SK-N-DZ (cell line): ENCODE measurements at places on chromosomes 16 and 17.
A peak's percentile ranks its signal among the peaks of the same experiment; 100 is the strongest.

DNA sequence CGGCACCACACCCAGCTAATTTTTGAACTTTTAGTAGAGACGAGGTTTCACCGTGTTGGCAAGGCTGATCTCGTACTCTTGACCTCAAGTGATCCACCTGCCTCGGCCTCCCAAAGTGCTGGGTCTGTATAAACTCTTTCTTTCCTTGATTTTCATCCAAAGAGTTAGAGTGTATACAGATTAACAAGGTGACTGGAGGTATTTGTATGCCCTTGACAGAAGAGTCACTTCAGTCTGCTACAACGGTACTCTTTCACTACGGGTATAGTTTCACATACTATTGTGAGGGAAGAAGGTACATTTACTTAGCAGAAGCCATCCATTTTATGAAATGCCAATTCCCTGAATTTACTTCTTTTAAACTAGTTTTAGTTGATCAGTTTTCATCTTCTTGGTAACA lies 32.5 kb downstream of the PPM1E start:
- DNase-seq: no peak

DNA sequence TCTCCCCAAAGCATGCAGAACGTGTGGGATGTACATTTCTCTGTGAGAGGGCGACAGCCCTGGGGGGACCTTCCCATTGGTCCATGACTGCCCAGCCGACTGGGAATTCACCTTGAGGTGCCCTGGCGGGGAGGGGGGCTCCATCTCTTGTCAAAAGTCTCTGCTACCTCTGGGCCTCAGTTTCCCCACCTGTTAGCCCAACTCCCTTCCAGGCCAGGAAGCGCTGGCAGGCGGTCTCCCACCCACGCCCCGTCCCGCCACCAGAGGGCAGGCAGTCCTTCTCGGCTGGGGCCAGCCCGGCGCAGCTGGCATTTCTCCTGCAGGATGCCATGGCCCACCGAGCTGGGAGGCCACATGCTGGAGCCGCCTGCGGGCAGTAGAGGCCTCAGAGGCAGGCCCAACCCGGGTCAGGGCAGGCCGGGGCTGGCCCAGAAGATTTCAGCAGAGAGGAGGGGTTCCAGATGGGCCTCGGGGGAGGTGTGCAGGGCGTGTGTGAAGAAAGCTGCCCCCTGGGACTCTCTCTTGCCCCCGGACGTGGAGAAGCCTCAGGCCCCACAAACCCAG lies 16.6 kb downstream of the CD7 start:
- DNase-seq: peak; percentile 67

DNA sequence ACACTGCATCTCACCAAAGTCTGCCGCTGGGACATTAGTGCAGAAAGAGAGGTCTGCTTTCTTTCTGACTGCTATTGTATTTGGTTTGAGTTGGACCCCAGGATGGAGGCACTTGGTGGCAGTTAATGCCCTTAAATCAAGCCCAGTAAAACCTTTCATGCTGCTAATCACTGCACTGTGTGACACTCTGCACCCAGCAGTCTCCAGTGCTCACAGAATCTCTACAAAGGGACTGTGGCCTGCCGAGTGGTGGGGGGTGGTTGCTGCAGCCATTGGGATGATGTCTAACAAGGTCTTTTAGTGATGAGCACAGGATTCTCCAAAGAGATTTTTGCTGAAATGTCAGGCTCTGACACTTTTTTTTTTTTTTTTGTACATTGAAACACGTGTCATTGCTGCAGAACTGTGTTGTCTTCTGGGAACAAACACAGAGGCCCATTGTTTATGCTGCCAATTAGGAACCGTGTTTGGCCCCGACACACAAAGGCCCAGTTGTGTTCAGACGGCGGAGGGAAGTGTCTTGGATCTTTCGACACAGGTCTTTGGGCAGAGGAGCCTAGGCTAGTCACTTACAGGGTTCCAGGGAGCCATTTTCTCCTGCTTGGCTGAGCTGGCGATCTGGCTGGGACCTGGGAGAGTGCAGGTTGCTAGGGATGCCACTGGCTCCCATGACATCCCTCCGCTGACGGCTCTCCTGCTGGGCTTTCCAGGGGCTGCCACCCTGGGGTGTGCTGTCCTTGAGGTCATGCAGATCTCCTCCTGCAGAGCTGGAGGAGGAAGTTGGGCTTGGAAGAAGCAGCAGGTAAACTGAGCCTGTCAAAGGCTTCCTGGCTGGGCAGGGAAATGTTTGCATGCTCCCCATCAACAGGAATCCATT lies 16.2 kb upstream of the TNRC6C start:
- DNase-seq: no peak

DNA sequence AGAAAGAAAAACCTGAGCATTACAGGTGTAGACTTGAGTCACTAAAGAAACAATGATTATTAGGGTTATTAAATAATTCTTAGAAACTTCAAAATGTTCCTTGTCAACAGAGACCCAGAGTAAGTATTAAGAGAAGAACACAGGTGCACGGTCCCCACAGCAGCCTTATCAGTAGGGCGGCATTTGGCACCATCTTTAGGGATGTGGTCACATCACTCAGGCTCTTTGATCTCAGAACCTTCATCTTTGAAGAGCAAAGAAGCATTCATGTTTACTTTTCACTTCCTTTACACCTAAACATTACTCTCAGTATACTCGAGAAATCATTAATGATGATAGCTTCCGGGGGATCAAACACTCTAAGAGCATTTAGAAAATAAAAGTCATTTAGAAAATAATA lies 928.7 kb downstream of the KCNJ2 start:
- DNase-seq: no peak

GRCh38 chr17:77577491-77577890 lies 381.0 kb upstream of the TNRC6C start:
- DNase-seq: no peak

- DNase-seq: no peak
Measured at GRCh38 chr16:57479976-57480753, 6.1 kb downstream of the DOK4 start.

- no peak for DNase-seq
Measured at GRCh38 chr16:20871941-20872815, 28.0 kb downstream of the DCUN1D3 start.

DNA sequence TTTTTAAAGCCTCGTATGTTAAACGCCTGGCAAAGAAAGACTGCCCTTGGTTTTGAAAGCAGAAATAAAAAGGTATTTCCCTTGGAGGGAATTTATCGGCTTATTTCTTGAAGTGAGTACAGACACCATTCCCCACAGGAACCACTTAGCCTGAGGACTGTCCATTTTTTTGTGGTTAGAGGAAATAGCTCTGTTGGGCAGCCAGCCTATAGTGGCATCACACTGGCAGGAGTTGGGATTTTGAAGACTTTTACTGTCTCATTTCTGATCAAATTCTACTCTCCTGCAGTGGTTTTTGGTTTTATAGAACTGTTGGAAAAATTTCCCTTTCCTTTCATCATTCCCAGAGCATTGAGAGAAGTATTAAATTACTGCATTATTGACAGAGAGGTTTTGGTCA lies 34.1 kb upstream of the CDC6 start:
- DNase-seq: no peak

- DNase-seq: no peak
Measured at GRCh38 chr17:72527789-72528188, 407.0 kb downstream of the SOX9 start.

DNA sequence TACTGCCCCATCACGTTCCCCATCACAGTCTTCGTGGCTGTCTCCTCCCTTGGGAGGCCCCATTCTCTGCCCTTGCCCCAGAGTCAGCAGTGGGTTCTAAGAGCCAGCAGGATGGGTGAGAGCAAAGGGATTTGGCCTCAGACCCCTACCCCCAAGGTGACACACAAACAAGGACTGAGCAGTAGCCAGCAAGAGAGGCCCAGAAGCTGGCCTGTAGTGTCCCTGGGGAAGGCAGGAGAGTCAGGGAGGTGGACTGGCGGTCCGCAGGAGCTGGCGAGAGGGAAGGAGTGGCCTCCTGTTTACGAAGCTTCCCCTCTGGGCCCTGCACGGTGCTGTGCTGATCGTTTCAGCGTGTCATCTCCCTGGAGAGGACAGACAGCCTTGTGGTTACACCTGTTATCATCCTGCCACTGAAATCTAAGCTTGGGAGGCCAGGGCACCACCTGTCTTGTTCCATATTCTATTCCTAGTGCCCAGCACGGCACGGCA lies 8.4 kb downstream of the WDR81 start:
- DNase-seq: no peak

GRCh38 chr17:12800855-12801365 lies 11.6 kb downstream of the ARHGAP44 start:
- DNase-seq: no peak

DNA sequence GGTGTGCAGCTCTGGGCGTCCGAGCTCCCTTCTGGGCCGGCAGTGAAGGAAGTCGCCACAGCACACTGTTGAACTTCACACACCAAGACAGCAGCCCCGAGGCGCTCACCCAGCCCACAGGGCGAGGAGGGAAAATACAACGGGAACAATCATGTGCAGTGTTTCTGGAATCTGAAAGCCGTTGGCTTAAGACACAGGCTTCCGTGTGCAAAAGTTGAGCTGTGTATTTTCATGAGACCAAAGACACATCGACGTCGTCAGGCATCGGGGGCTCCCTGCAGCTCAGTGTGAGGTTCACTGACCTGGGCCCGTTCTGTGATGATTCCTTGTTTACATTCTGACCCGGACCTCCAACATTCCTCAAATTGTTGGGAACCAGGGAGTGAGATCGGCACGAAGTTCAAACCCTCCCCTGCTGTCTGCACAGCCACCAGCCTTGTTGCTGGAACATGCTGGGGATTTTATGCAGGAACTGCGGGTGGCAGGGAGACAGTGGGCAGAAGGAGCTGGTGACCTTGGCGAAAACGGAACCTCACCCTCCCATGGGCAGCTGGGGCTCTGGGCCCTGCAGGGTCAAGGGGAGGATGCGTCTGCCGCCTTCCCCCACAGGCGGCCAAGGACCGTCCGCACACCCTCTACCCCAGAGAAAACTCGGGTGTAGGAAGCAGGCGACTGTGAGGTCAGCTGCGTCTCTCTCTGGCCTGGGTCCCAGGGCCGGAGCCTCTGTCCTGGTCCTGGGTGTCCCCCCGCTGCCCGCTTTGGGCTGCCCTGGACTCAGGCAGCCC lies 72.2 kb downstream of the METRNL start:
- no peak for DNase-seq

GRCh38 chr16:368388-369158 lies 1.8 kb downstream of the MRPL28 start:
- DNase-seq: no peak

DNA sequence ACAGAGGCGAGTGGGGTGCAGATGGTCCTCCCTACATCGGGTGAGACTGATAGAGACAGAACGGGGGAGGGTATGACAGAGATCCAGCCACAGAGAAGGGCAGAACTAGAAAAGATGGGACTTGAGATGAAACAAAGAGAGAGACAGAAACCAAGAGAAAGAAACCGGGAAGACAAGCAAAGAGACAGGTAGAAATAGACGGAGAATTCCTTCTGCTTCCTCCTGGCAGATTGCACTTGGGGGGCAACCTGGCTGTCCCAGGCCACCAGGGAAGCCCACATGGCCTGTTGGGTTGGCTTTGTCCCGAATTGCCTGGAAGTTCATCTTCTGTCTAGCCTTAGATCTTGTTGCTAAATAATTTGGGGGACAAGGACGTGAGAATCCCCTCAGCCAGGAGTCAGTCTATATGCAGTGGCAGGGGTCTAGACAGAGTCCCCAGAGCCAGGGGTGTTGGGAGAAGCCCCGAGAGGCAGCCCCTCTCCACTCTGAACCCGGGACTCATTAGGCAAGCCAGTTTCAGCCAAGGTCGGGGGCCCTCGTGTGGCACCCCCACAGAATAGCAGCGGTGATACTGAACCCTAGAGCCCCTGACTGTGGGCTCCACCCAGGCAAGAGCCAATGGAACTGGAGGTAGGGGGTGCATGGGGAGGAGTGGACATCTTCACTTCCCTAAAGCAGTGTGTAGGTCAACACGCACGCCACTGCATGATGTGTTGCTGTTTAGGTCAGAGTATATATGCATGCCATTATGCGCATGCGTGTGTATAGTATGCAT lies 627 bp upstream of the TSPOAP1 start:
- DNase-seq: peak; percentile 72

DNA sequence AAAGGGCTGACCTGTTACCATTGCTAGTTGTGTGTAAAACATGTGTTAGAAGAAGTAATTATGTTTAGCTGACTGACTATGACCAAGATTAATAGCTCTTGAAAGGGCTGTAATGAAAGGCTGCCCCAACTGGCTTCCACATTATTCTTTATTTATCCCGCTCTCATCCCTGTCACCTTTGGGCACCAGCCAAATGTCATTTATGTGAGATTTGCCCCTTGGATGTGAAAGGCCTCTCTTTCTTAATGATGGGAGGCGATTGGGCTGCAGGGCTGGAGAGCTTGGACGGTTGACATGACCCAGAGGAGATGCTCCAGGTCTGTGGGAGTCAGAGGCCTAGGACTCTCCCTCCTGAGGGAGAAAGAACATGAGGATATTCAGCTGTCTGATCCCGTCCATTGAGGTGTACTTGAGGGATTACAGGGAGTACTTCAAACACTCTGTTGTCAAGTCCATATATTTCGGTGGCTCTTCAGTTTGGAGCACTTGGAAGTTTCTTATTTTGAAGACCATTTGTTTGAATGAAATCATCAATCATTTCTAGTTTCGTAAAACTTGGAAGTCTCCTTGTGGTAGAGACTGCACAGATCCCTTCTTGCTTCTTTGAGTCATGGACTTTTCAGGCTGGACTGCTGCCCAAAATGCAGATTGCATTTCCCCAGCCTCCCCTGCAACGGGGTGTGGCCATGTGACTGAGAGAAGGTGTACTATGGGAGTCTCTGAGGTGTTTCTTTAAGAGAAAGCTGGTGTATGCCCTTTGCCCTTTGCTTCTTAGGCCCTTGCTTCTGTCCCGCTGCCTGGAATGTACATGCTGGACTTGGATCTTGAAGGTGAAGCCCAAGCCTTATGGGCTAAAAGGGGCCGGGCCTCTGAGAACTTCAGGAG lies 51.3 kb downstream of the FTO start:
- DNase-seq: peak; percentile 52

- no peak for DNase-seq
Measured at GRCh38 chr17:50682441-50682840, 25.3 kb downstream of the ANKRD40 start.

GRCh38 chr17:73191443-73192205 lies 1.2 kb upstream of the COG1 start:
- peak; percentile 88 for DNase-seq

DNA sequence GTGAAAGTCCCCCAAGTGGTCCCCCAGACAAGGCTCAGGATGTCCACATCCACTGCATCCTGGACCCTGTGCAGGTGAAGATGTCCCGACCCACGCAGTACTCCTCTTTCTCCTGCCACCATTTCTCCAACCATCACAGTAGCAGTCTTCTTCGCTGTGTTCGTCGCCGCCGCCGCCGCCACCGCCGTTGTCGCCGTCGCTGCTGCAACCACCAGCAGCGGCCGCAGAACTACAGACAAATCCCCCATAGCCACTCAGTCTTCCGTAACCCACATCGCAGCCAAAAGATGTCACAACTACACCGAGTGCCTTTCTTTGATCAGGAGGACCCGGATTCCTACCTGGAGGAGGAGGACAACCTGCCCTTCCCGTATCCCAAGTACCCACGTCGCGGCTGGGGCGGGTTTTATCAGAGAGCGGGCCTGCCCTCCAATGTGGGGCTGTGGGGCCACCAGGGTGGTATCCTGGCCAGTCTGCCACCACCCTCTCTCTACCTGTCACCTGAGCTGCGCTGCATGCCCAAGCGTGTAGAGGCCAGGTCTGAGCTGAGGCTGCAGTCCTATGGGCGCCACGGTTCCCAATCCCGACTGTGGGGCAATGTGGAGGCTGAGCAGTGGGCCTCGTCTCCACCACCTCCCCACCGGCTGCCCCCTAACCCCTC lies 917 bp downstream of the SPEM2 start:
- DNase-seq: no peak

- DNase-seq: peak; percentile 66
Measured at GRCh38 chr17:58317421-58318064, 11.1 kb downstream of the TSPOAP1 start.
